GM12865 (cell line): ENCODE measurements at places on chromosomes 6 and 20.
A peak's percentile ranks its signal among the peaks of the same experiment; 100 is the strongest.

DNA sequence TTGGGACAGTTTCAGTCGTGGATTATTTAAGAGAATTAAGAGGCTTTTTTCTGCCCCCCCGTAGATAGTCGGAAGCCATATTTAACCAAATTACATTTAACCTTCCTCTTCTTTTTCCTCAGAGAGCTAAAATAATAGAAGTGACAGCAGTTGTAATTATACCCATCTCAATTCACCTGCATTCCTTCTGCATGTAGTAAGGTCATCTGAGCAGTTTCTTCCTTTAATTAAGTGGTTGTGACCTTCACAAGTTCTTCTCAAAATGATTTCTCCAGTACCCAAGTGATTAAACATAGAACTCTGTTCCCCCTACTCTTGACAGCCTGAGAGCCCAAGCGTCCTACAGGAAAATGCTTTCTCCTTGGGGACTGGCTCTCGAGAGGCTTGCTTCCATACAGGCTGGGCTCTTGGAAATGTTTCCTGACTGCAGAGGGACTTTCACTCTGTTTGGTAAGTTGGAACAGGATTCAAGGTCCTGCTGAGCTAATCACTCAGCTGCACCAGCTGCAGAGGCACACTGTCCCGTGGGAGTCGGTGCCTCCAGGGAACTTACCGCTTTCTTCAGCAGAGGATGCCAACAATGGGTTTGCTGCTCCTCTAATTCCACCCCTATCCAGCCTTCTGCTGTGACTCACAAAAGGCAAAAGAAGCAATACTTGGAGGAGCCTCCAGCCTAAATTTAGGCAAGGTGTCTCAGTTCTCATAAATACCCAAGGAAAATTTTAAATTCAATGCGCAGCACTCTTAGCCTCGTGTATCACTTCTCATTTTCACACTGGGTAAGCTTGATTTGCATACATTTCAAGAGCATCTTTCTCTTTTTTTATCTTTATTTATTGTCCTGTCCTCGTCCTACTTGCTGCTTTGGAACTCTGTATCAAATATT, 414.9 kb downstream of the KIF16B start:
- DNase-seq = peak; percentile 46

DNA sequence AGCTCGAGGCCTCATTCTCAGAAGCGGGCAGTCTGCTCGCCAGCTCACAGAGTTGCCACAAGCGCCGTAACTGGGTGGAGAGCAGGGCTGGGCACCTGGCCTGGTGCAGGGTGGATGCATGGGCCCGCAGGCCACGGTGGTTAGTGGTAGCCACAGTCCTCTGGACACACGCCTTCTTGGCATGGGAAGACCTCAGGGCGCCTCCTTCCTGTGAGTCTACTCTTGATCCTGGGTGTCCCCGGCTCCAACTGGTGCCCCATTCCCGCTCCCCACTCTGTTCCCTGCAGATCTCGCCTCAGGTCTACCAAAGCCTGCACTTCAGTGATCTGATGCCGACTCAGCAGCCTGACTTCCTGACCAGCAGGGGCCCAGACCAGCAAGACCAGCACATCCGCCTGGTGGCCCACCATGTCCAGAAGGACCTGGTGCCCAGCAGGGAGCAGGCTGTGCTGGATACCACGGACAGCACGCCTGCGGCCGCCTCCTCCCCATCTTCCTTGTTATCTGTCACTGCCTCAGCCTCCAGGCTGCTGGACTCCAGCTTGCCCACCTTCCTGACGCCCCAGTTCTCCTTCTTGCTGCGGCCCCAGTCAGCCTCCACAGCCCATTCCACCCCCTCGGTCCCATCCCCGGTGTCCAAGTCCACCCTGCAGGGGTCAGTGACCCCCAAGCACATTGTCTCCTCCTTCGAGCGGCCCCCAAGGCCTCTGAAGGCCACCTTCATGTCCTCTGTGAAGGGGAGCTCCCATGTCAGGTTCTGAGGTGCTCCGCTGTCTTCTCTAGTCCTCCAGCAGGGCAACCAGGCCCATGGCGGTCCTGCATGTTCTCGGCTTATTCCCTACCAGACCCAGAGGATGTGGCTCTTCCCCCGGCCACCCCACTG, 43.1 kb downstream of the SUN5 start:
- DNase-seq = no peak

GRCh38 chr6:41497994-41498393, 48.2 kb upstream of the FOXP4 start:
- DNase-seq = no peak

DNA sequence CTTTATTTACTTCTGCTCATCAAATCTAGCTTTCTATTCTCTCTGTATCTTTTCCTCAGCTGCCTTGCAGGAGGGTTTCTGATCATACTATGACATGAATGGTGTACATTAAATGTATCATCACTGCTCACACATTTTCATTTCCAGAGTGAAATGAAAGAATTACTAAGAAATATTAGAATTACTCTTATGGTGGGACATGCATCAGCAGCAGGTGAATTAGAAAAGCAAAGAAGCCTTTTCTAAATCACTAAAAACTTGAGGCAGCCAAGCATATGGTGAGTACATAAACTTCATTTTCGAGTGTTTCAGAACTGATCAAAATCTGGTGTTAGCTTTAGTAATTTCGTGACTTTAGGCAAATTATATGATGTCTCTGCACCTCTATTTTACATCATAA, 23.6 kb downstream of the IL17A start:
- peak; percentile 45 for DNase-seq

DNA sequence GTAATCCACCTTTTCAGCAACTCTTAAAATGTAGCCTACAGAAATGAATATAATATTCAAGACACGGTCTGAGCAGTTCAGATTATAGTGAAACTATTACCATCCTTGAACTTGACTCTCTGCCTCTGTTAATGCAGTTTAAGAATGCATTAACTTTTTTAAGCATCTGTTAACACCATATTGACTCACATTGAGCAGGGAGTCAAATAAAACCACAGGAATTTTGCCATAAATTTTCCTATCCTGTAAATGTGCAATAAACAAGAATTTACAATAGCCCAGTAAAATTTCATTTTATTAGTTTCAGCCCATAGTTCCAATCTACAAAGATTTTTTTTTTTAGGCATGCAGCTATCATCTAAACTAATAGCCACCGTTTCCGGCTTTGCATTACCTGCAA, 239.2 kb upstream of the DEFB112 start:
- DNase-seq = no peak

- DNase-seq = no peak
Measured at GRCh38 chr6:46538800-46539480, 47.7 kb upstream of the RCAN2 start.

DNA sequence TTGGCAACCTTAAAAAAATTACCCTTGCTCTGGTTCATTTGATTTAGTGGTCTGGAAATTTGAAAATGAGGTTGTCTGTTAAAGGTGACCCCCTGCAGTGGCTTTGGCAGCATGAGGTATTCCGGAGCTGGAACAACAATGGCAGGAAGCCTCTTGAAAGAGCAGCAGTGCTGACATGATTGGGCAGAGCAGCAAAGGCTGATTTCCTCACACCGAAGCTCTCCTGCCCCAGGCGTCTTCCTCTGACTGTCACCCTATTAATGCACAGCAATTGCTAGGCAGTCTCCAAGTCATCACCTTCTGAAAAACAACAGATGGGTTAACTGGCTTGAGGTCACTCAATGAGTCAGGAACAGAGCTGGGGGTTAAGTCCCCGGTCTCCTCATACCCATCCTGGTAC, 241.8 kb upstream of the MMS22L start:
- no peak for DNase-seq

DNA sequence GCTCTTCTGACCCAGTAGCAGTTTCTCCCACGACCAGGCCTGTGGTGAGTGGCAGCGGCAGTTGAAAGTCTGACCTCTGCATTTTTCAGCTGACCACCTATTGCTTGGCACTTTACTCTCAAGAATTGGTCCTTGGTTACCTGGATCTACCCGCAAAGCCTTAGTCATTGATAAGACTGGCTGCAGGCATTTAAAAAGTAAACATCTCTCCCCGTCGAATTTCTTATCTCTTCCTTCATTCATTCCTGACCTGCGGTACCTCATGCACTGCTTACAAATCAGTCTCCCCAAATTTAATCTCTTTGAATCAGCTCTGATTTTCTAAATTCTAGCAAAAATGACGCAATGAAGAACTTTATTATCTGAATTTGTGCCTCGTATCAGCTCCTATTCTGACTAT, 26.1 kb upstream of the IPCEF1 start:
- DNase-seq = no peak

DNA sequence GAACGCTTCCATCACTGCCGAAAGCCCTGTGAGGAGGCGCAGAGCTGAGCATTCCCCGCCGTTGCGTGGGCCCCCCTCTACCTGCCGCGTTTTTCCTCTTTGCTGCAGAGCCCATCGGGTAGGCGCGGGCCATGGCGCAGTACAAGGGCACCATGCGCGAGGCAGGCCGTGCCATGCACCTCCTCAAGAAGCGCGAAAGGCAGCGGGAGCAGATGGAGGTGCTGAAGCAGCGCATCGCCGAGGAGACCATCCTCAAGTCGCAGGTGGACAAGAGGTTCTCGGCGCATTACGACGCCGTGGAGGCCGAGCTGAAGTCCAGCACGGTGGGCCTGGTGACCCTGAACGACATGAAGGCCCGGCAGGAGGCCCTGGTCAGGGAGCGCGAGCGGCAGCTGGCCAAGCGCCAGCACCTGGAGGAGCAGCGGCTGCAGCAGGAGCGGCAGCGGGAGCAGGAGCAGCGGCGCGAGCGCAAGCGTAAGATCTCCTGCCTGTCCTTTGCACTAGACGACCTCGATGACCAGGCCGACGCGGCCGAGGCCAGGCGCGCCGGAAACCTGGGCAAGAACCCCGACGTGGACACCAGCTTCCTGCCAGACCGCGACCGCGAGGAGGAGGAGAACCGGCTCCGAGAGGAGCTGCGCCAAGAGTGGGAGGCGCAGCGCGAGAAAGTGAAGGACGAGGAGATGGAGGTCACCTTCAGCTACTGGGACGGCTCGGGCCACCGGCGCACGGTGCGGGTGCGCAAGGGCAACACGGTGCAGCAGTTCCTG, 693 bp downstream of the FAM50B start:
- peak; percentile 5 for DNase-seq

GRCh38 chr6:145569140-145569539, 166.2 kb downstream of the EPM2A start:
- no peak for DNase-seq

- DNase-seq = no peak
Measured at GRCh38 chr6:152920016-152920415, 62.8 kb downstream of the FBXO5 start.

DNA sequence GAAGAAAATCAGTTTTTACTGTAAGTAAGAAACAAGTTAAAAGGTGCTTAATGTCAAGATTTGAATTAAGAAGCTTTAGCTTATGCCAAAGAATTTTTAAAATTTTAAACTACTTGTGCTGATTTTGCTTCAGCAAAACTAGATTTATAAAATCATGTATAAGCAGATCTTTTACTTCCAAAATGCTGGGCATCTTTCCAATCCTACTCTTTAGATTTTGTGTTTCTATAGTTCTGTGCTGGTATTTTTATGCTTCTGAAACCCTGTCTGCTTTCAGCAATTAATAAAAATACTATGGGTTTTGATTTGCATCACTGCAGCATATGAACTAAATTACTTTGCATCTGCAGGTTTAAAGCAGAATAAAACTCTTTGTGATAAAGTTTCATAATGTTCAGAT, 238.6 kb upstream of the RNF217 start:
- no peak for DNase-seq

DNA sequence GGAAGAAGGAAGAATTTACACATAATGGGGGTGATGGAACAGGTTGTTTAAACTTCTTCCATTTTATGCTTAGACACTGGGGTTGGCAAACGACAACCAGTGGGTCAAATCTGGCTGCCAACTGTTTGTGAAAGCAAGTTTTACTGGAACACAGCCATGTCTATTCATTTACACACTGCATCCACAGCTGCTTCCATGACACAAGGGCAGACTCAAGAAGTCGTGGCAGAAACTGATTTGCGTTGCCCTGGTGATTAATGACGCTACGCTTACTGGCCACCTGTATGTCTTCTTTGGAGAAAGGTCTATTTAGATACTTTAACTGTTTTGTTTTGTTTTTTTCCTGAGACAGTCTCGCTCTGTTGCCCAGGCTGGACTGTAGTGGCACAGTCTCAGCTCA, 19.0 kb downstream of the CTCFL start:
- DNase-seq = no peak

GRCh38 chr6:157385482-157385881, 4.5 kb downstream of the ZDHHC14 start:
- DNase-seq = peak; percentile 24
